Panc1 (cell line): ENCODE measurements at places on chromosomes 16 and 17.

GRCh38 chr17:55289106-55289446, 24.3 kb downstream of the HLF start:
- DNase-seq: no peak

- no peak for DNase-seq
These were observed 873 bp downstream of the SETD1A start for GRCh38 chr16:30958175-30959079.

GRCh38 chr16:31063495-31063842, 10.6 kb downstream of the ZNF668 start:
- DNase-seq: no peak

GRCh38 chr17:8744086-8744785, 400 bp downstream of the CCDC42 start:
- DNase-seq: no peak

- no peak for DNase-seq
These were observed 80.3 kb upstream of the GOT2 start for GRCh38 chr16:58814348-58814801.

DNA sequence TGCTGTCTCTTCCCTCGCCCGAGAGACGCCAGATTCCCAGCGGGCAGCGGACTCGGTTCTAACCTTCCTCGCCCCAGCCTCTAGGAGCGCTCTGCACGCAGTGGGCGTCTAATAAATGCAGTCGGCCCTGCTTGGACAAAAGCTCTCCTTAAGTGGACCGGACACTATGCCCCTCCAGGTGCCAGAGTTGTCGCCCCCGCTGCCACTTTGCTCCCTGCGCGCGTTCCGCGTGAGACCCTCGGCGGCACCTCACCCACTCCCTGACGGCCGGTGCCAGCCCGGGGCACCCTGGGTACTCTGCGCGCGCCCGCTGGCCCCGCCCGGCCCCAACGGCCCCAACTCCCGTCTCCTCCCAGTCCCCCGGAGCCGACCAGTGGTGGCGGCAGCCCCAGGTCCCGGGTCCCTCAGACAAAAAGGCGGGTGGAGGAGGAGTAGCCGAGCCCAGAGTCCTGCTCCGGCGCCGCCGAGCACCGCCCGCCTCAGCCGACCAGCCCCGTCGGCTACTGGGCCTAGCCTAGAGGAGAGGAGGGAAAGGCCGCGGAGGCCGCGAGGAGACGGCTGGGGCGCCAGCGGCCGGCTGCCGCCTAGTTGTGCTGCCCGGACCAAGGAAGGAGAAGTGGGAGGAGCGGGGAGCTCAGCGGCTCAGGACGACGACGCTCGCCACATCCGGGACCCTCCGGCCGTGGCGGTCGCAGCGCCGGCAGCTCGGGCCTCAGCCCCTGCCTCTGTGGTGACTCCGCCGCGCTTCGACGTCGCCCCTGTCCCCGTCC, 123.0 kb downstream of the GOSR1 start:
- DNase-seq: peak; percentile 35

DNA sequence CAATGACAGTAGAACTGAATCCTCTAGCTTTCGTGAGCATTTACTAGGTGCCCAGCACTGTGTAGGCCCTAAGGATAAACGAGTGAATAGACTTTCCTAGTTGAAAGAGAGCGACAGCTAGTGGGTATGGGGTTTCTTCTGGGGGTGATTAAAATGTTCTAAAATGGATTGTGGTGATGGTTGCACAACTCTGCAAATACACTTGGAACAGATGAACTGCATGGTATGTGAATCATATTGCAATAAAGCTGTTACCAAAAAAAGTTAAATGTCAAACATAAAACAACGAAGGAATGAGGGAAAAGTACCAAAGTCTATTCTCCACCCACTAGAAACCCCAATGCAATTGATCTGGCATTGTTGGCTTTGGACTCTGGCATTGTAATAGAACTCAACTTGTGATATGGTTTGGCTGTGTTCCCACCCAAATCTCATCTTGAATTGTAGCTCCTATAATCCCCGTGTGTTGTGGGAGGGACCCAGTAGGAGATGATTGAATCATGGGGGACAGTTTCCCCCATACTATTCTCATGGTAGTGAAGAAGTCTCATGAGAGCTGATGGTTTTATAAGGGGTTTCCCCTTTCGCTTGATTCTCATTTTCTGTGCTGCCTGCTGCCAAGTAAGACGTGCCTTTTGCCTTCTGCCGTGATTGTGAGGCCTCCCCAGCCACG, 70.5 kb downstream of the MARF1 start:
- DNase-seq: no peak

GRCh38 chr17:80285237-80285920, 24.7 kb downstream of the RNF213 start:
- no peak for DNase-seq

DNA sequence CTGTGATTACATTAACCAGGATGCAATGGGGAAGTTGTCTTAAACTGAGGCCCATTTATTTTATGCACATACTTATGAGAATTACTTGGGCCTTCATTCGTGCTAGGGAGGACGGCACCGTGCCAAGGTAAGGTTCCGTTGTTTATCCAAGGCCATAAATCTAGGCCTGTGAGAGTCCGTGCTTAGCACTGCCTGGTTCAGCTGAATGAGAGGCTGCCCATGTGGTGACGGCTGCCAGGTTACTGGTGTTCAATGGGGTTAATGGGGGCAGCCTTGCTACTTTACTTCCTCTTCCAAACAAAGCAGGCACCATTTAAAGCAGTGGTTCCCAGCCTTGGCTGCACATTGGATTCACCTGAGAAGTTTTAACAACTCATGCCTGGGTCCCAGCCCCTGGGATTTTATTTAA, 135.1 kb upstream of the NOL11 start:
- DNase-seq: no peak

GRCh38 chr17:1331708-1332107, 52.2 kb downstream of the TRARG1 start:
- DNase-seq: no peak

DNA sequence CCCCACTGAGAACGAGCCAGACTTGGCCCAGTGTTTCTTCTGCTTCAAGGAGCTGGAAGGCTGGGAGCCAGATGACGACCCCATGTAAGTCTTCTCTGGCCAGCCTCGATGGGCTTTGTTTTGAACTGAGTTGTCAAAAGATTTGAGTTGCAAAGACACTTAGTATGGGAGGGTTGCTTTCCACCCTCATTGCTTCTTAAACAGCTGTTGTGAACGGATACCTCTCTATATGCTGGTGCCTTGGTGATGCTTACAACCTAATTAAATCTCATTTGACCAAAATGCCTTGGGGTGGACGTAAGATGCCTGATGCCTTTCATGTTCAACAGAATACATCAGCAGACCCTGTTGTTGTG, 631 bp downstream of the BIRC5 start:
- no peak for DNase-seq

DNA sequence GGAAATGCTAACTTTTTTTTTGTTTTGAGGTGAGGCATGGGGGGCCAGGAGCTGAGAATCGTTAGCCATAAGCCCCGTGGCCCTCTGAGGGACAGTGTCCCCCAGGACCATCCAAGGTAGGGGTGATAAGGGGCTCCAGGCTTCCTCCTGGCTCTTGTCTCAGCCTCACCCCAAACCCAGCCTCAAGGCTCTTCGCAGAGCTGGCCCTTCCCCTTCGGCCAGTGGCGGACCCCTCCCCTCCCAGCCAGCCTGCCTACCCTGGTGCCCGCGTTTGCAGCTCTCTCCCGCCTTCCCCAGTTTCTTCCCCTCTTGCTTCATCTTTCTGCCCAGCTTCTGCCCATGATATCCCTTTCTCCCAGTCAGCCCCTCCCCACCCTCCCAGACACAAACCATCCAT, 22.7 kb upstream of the ATP2A3 start:
- DNase-seq: no peak

DNA sequence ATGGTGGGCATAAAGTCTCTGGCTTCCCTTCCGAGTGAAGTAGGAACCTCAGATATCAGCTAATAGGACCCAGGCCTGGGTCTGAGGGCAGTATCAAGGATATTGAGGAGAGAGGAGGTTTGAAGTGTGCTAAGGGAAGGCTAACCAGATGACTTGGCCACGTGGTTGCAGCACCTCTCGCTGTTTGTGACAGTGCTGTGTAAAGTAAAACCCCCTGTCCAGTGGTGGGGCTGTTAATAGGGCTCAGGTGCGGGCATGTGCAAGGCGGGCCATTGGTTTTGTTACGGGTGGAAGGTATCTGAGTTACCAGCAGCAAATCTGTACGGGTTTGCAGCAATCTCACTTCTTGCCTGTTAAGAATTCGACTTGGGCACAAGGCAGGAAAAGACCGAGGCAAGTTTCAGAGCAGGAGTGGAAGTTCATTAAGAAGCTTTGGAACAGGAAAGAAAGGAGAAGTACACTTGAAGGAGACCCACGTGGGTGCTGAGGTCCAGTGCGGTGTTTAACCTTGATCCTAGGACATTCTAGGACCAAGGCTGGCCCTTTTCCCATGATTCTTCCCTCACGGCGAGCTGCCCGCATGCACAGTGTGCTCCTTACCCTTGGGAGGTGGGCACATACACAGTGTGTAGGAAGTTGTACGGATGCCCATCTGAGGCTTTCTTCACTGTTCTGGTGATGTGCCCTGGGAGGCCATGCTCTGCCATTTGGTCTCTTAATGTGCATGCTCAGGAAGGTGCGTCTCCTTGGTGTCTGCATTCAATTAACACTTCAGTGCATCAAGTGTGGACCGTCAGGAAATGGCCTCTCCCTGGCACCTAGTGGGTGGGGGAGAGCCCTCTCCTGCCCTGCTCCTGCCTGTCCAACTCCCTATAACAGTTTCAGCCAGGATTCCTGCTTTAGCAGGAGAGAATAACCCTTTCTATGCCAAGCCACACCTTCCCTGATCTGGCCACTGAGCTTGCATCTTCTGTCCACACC, 20.3 kb downstream of the SGF29 start:
- no peak for DNase-seq

- DNase-seq: no peak
These were observed 44.0 kb downstream of the PLCG2 start for GRCh38 chr16:81823111-81823510.

GRCh38 chr16:87918338-87918737, 18.0 kb downstream of the CA5A start:
- DNase-seq: no peak

- no peak for DNase-seq
These were observed 2.0 kb upstream of the DUXB start for GRCh38 chr16:75703306-75703705.

DNA sequence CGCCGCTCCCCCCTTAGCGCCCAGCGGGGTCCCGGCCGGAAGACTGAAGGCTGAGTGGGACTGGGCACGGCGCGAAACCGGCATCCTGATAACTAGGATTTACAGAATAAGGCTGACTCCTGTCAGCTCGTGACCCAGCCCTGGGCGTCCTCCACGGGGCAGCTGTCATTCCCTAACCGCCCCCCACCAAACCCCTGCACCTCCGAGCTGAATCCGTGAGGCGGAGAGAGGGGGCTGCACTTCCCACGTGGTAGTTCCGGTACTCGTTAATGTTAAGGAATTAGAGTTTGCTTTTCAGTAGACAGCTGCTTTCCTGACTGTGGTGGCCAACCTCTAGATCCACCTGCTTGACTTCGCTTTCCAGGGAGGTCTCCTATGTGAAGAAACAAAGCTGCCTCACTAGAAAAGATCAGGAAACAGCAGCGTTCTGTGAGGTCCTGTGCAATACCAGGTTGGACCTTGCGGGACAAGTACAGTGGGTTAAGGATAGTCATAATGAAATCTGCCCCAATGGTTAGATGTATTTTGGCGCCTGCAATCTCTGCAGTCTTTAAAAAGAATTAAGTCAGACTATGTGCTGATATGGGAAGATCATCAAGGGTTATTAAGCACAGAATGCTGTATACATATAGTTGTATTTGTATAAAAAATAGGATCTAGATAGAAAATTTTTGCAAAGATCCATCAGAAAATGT, 1.1 kb upstream of the WBP2 start:
- no peak for DNase-seq

GRCh38 chr16:56912746-56913708, 18.9 kb upstream of the HERPUD1 start:
- DNase-seq: no peak

- DNase-seq: no peak
These were observed 190.6 kb downstream of the MAF start for GRCh38 chr16:79409978-79410377.

DNA sequence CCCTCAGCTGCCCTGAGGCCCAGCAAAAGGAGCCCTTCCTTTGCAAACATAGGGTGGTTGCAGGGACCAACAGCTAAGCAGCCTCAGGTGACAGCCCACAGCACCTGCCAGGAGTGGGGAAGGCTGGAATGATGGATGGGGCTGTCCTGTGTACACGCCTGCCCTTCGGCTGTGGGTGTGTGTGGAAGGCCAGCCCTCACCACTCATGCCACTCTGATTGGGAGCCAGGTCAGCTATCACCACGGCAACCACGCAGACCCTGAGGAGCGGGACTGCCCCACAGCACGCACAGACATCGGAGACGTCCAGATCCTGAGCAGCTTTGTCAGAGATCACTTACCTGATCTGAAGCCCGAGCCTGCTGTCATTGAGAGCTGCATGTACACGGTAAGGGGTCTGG, 11.9 kb downstream of the PIPOX start:
- no peak for DNase-seq

DNA sequence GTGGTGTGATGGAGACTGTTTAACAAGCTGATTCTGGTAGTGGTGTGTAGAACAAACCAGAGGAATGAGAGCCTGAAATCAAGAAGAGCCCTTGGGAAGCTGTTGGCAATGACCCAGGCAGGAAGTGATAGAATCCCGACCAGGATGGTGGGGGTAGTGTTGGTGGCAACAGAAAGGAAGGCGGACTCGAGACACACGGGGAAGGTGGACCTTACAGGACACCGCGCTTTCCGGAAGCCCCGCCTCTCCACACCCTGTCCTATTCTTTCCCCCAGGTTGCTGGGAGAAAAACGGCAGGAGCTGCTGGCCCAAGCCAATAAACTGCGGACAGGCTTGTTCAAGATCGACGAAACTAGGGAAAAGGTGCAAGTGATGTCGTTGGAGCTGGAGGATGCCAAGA, 30.0 kb upstream of the KDM6B start:
- DNase-seq: no peak

- DNase-seq: peak; percentile 83
These were observed 686 bp upstream of the MIEF2 start for GRCh38 chr17:18259621-18260331.

DNA sequence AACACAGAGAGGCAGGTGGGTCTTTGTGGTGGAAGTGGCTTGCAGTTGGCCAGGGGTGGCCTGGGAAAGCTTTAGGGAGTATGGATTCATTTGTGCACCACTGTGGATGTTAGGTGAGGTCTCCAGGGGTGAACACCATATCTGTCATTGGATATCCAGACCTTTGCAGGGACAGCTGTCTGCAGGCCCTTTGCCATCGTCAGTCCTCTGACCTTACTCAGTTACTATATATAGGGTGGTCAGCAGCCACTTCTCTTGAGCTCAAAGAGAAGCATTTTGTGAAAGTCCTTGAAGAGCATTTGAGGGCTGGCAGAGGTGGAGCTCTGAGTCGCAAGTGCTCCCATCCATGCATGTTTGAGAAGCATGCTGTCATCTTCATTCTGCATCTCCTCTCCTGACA, 40.4 kb downstream of the TMEM11 start:
- no peak for DNase-seq

DNA sequence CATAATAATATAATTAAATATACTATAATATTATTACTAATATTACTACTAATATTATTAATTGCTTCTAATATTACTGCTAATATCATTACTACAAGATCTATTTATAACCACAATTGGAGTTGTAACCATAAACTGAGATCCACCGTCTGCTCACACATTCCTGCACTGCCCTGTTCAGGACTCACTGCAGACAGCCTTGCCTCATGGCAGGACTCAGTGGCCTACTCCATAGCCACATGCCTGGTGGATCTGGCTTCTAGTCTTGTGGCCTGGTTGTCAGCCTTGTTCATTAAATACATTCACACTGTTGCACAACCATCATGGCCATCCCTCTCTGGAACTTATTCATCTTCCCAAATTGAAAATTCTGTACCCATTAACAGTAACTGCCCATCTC, 48.0 kb downstream of the SRL start:
- no peak for DNase-seq

GRCh38 chr17:21201298-21201595, 12.7 kb downstream of the TMEM11 start:
- no peak for DNase-seq
